MV-4-11 (cell line): ENCODE measurements at places on chromosomes 2 and 18.

GRCh38 chr2:239942871-239943311, 82.3 kb downstream of the NDUFA10 start:
- no peak for DNase-seq

DNA sequence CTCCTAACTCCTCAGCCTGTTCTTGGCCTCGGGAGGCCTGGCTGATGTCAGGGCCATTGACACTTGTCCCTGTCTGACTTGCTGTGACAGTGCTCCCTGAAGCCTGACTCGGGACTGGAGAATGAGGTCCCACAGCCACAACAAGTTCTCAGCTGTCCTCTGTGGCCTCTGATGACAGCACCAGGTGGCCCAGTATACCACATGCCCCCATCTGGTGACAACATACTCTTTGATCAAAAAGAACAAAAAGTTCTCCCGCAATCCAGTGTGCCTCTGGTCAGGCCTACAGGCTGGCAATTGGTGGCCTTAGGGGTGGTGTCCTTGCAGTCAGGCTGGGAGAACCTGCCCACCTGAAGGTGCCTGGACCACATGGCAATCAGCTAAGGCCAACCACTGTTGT, 102.6 kb downstream of the SEPTIN10 start:
- no peak for DNase-seq

GRCh38 chr2:7913974-7914373, 767.9 kb upstream of the ID2 start:
- DNase-seq, result no peak

DNA sequence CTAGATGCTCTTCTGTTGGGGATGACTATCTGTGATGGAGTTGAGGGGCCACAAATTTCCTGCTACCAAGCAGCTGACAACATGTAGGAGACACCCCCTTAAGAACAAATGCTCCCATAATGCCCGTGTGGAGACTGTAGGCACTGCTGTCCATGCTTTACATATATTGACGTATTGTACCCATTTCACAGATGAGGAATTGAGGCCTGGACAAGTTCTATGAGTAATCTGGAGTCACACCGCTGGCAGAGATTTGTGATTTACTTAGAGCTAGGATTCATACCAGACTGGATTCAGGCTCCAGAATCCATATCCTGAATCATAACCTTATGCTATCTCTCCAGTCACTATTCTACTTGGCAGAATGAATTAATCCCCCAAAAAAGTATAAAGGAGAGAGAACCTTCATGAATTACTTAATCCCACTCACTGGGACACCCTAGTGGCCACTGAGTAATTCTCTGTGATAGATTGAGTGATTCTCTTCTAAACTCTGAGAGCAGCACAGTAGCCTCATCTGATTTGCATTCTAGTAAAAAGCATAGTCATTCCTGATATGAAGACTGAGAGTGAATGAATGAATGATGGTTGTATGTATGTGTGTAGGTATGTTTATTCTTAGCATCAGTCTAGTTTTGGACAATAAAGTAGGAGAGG, 460.7 kb upstream of the MEIS1 start:
- DNase-seq, result no peak

DNA sequence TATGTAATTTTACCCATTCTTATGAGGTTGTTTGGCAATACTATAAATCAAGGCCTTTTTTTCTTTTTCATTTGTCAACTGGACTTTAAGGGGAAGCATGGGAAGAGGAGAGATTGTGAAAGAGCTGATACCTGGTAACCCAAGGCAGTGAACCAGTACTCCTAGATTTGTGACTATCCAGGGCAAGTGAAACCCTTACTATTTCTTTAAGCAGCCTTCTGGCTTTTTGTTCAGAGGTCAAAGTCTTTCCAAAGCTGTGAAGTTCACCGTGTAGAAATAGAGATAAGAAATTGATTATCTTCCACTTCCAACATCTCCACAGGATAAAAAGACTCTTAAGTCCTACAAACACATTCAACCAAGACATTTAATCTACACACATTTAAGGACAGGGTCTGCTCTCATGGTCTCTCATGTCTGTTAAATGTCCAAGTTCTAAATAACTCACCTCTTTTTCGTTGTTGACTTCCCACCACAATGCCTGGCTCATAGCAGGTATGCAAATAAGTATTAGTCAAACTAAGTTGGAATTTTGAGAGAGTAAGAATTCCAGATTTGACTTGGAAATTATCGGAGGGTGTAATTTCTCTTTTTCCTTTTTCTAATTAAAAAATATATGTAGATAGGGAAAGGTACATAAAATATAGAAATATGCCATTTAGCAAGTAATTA, 485.8 kb downstream of the STK39 start:
- no peak for DNase-seq
